ENCODE measurements at places on chromosomes 1 and 21. TPM values are rescaled to one million over a fixed set of nuclear protein-coding genes. Genes with fewer than 3 reads are reported as not detected.

The GUCA2A gene
- total RNA-seq, result not detected

DNA sequence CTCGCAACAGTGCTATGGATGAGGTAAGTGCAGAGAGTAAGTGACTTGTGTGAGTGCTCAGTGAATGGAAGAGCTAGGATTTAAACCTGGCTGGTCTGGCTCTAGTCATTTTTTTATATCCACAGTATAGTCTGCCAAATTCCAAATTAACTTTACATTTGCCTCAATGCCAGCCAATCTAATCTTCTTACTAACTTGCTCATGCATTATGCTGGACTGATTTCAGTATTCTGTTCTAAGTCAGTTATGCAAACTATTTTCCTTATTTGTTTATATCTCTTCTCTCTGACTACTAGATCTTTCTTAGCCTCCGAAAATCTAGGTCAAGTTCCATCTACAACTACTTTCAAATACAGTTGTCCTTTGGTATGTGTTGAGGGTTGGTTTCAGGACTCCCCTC is 133.3 kb downstream of the XPR1 start:
- DNase-seq, result no peak

The BCAR3 gene
- 24.5 TPM for total RNA-seq

DNA sequence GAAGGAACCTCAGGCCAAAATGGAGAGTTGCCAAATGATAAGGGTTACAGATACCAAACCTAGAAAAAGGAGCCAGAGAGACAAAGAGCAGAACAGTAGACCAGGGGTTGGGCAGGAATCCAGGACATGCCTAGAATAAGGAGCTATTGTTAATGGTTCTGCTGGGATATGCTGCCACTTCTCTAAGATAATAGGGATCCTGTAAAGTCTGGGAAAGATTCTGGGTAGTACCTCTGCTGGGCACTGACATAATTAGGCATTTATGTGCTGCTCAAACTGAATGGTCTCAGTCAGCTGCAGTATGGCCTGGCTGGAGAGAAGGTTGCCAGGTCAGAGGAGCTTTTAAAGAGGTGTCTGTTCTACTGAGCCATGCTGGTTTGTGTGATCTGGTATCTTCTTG is 19.9 kb upstream of the NRIP1 start:
- DNase-seq, result no peak

- DNase-seq, result no peak
Observed at GRCh38 chr1:41734201-41734970, 184.3 kb downstream of the HIVEP3 start.

DNA sequence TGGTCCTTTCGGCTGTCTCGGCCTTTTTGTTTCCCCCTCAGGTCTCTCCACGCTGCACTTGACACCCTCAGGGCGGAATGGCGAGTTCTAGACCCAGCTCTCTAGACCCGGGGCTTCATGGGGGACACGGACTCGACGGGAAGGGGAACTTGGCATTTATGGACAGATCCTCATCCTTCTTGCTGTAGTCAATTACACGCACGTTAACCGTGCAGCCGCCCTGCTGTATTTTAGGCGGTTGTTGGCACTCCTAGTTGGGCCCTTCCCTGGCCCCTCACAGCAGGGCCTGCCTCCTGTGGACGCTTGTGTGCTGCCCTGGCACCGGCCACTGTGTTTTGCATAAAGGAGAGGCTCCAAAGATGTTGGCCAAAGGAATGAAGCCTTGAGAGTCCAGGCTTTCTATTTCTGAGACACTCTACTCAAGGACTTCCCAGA is 558 bp upstream of the BTG3 start:
- no peak for DNase-seq

DNA sequence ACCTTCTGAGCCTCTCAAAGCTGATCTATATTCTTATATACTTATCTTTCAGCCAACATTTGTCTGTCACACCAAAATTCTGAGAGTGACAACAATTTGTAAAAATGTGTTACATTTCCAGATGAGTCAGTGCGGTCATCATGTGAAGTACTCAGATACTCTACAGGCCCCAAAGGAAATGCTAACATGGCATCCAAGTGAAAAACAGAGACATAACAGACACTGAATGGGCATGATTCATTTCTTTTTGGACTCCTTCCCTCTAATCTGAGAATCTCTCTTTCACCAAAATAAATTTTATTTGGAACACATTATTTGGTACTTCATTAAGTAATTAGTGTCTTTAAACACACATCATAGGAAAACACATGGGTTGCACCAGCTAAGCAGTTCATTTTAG is 96.6 kb downstream of the SLC44A5 start:
- DNase-seq, result no peak

DNA sequence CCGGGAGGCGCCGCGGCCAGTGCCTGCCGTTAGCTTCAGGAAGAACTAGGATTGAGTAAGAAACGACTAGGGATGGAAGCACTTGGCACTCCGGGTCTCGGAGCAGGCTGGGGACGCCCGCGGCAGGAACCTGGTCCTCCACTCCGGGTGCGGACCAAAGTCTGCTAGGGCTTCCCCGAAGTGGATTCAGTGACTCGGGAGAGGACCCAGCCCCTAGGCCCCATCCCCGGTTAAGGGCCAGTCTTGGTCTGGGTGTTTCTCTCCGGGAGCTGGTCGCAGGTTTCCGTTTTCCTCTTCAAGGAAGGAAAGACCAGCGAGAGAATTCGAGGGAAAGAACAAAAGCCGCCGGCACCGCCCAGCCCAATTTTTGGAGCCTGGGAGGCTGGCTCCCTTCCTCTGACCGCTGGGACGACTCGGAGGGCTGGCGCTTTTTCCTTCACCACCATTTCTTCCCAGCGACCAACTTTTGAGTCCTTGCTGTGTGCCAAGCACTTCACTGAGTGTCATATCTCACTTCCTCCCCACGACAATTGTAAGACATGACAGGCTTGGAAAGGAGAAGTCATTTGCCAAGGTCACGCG is 16.8 kb upstream of the STMN1 start:
- DNase-seq, result no peak

The PSMG1 gene
- total RNA-seq, result 83.7 TPM

The AGL gene
- total RNA-seq, result 19.4 TPM

GRCh38 chr1:26690157-26690556 is 5.7 kb upstream of the ARID1A start:
- no peak for DNase-seq

- DNase-seq, result no peak
Observed at GRCh38 chr1:113057006-113057405, 16.0 kb upstream of the LRIG2 start.

GRCh38 chr21:34922479-34922878 is 126.6 kb downstream of the RUNX1 start:
- no peak for DNase-seq

The RAD54L gene
- total RNA-seq, result 28.9 TPM

The HTR6 gene
- total RNA-seq, result 0.57 TPM

GRCh38 chr1:71548398-71548890 is 467.6 kb upstream of the ZRANB2 start:
- no peak for DNase-seq

DNA sequence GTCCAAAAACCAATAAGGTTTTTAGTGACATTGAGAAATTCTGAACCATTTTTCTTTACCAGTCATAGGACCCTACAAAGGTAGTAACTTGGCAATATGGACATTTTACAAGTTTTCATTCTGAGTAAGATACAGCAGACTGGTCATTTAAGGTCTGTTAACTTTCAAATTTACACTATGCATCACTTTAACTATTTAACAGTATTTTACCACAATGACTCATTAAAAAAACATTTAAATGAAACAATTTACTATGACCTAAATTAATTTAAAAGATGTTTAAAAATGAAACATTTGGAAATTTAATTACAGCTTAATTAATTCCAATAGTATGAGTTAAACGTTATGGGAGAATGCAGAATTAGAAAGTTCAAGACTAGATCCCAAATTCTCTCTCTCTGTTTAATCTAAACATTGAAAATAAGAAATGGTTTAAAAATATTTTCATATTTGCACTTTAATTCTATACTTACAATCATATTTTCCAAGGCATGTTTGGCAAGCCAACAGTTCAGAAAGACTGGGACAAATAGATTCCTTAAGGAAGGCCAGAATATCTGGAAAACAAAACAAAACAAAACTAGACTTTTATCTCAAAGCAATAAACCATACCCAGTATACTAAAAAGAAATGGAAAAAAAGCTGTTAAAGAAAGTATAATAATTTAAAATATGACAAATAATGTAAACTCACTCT is 140.9 kb downstream of the KCNT2 start:
- no peak for DNase-seq

- no peak for DNase-seq
Observed at GRCh38 chr1:232743999-232744398, 61.2 kb upstream of the MAP10 start.

GRCh38 chr1:197444755-197445154 is 176.7 kb downstream of the CRB1 start:
- no peak for DNase-seq

The SAMD13 gene
- total RNA-seq, result 14.9 TPM

DNA sequence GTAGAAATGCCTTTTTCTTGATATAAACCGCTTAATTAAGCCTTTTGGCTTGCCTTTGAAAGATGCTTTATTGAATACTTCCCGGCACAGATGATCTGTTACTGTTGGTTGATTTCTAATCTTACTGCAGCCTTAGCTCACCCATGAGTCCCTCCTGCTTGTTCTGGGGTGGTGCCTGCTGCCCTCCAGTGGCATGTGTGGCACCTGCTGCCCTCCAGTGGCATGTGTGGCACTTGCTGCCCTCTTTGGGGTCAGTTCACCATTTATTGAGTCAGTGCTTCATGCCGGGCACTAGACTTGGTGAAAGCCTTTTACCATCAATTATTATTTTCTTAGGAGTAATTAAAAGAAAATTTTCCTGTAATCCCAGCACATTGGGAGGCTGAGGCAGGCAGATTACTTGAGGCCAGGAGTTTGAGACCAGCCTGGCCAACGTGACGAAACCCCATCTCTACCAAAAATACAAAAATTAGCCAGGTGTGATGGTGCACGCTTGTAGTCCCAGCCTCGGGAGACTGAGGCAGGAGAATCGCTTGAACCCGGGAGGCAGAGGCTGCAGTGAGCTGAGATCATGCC is 54.3 kb downstream of the ADARB1 start:
- DNase-seq, result peak; percentile 53

- no peak for DNase-seq
Observed at GRCh38 chr21:33951276-33952178, 35.9 kb upstream of the ATP5PO start.

- no peak for DNase-seq
Observed at GRCh38 chr1:15386164-15386749, 23.4 kb upstream of the EFHD2 start.

DNA sequence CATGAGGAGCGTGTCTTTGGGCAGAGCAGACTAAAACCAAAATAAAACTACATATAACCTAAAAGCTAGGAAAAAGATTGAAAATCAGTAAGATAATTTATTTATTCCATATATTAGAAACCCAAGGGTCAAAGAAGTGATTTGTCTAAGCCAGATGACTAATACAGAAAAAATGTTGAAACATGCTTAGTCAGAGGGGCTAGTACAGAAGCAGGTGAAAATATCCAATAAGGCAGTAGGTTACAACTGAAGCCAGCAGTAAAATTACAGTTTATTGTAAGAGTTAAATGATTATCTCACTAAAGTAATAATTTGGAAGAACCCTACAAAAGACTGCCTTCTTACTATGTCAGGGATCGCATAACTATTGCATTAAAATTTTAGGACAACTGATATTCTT is 1190.9 kb upstream of the PRMT6 start:
- no peak for DNase-seq

DNA sequence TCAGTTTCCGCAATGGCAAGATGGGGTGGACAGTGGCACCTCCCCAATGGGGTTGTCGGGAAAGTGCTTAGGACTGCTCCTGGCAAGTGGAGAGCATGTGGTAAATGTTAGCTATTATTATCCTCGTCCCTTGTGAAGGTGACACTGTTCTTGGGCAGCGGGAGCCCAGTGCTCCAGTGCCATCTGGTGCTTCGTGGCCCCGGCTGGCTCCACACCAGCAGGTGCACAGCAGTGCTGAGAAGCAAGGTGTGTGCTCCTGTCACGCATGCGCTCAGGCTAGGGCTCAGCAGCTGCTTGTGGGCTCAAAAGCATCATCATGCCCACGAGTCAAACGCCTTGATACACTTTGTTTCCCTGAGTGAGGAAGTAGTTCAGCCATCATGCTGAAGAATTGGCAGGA is 24.9 kb upstream of the KCNC4 start:
- no peak for DNase-seq

GRCh38 chr1:198865319-198865718 is 226.5 kb downstream of the PTPRC start:
- no peak for DNase-seq

DNA sequence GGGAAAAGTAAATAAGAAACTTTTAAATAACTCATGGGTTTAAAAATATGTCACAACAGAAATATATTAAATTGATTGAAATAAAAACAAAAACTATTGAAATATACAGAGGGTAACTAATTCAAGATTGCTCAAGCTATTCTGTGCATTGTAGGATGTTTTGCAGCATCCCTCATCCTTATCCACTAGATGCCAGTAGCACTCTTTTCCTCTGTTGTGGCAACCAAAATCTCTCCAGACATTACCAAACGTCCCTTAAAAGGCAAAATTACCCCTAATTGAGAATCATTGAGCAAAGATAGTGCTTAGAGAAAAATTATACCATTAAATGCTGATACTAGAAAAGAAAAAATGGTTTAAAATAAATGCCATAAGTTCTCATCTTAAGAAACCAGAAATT is 682.6 kb downstream of the RWDD3 start:
- DNase-seq, result no peak

DNA sequence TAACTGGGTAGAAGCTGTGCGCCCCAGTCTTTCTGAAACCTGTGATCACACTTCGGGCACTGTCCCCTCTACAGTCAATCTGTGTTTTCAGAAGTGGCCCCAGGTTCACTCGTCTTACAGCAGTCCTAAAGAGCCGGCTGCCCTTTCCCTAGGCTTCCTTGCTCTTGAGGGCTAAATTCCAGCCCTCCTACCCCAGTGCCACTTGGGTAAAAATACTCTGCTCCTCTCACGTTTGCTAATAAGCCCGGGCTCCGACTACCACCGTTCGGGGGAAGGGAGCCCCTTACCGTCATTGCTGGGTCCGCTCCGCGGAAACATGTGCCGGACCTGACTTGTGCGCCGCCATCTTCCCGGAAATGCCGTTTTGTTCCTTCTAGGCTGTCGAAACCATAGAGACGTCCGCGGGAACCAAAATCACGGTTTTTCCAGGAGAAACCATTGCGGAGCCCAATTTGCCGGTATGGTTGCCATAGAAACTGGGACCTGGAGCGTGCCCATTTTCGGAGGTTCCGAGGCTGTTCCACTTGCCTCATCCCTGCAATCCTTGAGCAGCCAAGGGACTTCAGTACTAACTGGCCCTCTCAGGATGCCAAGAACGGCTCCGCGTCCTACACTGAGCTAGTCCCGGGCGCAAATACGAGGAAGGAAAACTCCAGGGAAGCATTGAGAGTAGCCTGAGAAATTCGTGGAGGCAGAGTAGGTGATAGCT is at the start of gene GPATCH4:
Gene GPATCH4 (minus strand): TSS at position 358 of the 709 bp plus-strand sequence.
- peak; percentile 81 for DNase-seq
